Skeletal muscle cell (primary cell): ENCODE measurements at places on chromosomes 3 and 15.

DNA sequence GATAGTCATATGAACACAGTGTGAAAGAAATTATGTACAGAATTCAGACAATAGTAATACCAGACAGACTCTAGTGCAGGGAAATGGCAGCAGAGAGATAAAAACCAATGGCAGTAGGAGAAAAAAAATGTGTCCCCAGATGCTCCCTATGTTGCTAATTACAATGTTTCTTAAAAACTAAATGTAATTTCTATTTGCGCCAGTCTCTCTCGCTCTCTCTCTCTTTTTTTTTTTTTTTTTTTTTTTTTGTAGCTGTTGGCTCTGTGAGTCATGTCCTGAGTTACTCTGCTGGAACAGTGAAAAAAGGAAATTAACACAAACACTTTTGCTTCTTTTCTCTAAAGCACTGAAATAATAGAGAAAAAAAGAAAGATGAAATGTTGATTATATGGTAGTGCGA lies 871.9 kb downstream of the GBE1 start:
- DNase-seq, result no peak

- no peak for DNase-seq
Measured at GRCh38 chr3:414063-414462, 217.5 kb downstream of the CHL1 start.

DNA sequence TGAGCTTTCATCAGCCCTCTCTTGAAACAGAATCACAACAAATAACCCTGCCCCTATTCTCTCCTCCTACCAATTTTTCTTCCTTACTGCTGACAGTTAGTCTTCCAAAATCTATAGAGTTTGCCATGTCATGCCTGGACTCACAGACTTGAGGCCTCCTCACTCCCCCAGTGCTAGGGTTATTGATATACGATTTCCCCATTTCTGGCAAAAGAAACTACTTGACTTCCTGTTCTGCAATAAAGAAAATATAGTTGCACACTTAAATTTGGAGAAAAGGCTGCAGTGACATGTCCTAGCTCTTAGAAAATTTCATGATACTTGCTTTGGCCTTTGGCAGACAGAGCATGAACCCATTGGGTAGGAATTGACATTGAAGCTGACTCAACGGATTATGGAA lies 75.9 kb downstream of the CYP19A1 start:
- DNase-seq, result no peak

- no peak for DNase-seq
Measured at GRCh38 chr15:90141646-90142045, 39.4 kb upstream of the IDH2 start.

- DNase-seq, result no peak
Measured at GRCh38 chr3:43094851-43095250, 11.0 kb downstream of the POMGNT2 start.

DNA sequence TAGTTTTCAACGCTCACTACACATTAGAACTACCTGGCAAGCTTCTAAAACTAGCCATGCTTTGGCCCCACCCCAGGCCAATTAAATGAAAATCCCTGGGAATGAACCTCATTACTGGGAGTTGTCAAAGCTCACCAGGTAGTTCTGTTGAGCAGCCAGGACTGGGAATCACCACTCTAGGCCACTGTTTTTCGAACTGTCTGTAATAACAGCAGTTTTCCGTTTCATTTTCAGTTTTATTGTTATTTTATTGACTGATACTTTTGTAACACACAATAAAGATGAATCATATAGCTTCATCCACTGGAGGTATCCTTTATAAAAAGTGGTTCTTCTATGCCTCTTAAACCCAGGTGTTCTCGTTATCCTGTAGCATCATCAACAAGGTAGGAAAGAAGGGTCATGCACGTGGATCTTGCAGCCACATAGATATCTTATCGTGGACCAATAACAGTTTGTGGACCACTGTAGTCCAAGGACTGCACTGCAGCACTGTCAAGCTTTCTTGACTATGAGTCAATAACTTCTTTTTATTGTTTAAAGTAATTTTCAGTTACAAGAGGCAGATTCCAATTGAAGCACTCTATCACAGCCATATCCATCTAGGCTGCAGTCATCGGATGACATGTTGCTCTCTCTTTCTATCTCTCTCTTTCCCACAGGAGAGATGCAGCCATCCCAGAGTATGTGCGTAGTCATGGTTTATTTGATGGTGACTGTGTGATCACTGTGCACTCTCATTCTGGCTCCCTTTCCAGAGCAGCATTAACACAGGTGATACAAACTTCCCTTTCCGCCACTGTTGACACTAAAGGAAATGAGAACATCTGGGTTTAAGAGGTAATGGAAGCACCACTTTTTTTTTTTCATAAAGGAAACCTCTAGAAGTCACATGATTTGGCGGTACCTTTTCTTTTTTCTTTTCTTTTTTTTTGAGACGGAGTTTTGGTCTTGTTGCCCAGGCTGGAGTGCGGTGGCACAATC lies 39.0 kb upstream of the BLM start:
- no peak for DNase-seq

DNA sequence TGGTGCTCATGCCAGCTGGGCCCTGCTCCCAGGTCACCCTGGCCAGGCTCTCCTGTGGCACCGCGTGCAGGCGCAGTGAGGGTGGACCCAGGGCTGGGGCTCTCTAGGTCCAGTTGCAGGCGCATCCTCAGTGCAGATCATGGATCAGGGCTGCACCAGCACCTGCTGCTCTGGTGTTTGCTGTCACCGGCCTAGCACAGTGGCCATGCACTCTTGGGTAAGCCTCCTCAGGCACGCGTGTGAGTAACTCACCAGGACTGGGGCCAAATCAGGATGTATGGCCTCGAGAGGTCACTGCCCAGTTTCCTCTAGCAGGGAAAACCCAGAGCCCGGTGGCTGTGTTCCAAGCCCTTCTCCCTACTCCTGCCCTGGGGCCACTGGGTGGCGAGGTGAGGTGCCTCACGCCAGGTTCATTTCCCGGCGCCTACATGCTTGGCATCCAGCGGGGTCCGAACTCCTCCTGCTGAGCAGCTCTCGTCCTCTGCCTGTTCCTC lies 45.5 kb upstream of the SLC41A3 start:
- no peak for DNase-seq

- DNase-seq, result no peak
Measured at GRCh38 chr3:109977897-109978296, 640.6 kb upstream of the DPPA4 start.

GRCh38 chr3:64353226-64353625 lies 128.0 kb upstream of the PRICKLE2 start:
- no peak for DNase-seq

DNA sequence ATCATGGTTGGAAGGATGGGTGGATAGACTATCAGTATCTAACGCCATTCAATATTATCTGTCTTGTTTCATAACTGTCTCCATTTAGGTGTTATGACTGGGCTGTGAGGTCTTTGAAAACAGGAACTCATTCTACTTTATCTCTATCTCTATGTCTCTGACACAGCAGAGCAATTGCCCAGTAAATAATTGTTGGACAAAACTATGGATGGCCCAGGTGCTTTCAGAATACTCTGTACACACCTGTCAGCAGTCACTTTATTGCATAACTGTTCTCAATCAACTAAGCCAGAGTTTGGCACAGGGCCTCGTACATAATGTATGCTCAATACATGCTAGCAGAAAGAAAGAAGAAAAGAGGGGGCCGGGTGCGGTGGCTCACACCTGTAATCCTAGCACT lies 210.3 kb downstream of the OPA1 start:
- no peak for DNase-seq

GRCh38 chr3:143067201-143067600 lies 52.4 kb upstream of the CHST2 start:
- peak; percentile 20 for DNase-seq

DNA sequence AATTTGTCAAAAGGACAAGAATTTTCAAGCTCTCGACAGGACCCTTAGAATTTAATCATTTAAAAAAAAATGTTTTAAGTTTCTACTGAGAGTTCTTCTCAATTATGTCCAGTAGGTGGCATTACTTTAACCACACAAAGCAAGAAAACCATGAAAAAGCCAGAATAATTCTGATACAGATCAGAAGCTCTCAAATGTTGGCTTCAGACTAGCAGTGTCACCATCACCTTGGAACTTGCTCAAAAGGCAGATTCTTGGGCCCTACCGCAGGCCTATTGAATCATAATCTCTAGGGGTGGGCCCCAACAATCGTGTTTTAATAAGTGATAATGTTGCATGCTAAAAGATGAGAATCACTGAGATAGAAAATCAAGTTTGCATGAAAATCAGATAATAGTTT lies 99.5 kb upstream of the KCNMB2 start:
- DNase-seq, result peak; percentile 21

- no peak for DNase-seq
Measured at GRCh38 chr3:194101592-194102432, 34.1 kb upstream of the HES1 start.

DNA sequence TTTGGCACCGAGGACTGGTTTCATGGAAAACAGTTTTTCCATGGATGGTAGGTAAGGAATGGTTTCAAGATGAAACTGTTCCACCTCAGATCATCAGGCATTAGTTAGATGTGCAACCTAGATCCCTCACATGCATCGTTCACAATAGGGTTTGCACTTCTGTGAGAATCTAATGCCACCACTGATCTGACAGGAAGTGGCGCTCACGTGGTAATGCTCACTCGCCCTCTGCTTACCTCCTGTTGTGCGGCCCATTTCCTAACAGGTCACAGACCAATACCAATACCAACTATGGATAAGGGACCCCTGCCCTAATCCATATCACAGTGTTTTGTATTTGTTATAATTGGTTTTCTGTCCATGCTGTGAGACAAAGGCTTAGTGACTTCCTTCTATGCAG lies 58.9 kb downstream of the SLMAP start:
- DNase-seq, result no peak

DNA sequence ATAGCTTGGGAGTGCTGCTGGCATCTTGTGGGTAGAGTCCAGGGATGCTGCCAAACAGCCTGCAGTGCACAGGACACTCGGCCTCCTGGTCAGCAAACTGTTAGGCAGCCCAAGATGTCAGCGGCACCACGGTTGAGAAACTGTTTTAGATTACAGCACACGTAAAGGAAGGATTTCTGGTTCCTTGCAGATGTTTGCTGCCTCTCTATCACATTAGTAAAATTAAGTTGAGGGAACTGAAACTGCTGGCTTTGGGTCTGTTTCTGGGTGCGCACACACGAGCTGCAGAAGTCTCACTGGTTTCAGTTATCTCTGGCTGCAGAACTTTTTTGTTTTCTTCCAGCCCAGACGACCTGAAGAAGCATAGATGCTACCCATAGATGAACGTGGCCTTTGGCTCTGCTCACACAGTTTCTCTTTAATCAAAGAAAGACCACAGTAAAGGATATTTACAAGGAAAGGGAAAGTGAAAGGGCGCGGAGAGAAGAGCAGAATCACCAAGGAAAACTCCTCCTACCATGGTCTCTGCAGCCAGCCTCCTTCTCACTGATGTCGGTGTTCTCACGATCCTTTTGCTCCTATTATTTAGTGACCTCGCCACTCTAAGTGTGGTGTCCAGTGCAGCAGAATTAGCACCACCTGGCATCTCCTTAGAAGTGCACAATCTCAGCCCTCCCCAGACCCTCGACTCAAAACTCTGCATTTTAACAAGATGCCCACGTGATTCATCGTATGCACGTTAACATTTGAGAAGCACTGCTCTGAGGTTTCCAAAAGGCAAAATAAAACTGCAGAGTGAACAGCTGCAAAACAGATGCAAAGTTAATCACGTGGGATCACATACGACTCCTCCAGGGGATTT lies 50.6 kb upstream of the AKAP13 start:
- peak; percentile 69 for DNase-seq

DNA sequence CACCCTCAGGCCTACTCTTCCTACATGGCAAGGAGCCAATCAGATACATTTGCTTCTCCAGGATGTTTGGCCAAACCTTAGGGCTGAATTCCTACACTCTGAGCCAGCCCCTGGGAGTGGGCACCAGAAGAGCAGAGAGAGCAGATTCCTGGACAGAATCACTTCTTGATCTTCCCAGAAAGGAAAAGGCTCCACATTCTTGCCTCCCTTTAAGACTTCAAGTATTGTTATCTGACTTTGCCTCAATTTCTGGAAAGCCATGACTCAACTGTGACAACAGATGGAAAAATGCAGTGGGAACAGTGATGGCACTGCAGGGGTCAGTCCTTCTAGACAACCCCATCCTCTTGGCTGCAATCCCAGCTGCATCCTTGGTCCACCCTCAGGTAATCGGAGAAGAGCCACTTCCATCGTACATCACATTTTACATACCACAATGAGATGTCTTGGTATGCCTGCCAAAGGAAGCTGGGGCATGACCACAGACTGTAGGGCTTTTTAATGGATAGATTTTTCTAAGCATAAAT lies 21.0 kb downstream of the SLCO2A1 start:
- DNase-seq, result peak; percentile 84

DNA sequence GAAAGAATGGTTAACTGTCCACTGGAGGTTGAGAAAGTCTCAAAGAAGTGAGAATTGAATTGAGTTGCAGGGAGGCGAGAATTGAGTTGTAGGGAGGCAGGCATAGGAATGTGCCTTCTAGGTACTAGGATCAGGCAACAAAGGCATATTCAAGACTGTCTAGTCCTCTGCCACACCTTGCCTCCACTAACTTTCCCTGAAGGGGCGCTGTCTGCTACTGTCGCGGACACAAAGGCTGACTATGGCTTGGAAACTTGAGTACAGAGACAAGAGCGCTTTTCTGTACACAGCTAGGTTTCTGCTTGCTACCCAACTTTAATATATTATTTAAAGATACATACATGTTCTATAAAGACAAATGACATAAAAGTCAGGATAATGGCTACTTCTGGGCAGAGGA lies 10.4 kb upstream of the FBXL22 start:
- no peak for DNase-seq

GRCh38 chr15:96553931-96554330 lies 223.4 kb downstream of the NR2F2 start:
- DNase-seq, result no peak

DNA sequence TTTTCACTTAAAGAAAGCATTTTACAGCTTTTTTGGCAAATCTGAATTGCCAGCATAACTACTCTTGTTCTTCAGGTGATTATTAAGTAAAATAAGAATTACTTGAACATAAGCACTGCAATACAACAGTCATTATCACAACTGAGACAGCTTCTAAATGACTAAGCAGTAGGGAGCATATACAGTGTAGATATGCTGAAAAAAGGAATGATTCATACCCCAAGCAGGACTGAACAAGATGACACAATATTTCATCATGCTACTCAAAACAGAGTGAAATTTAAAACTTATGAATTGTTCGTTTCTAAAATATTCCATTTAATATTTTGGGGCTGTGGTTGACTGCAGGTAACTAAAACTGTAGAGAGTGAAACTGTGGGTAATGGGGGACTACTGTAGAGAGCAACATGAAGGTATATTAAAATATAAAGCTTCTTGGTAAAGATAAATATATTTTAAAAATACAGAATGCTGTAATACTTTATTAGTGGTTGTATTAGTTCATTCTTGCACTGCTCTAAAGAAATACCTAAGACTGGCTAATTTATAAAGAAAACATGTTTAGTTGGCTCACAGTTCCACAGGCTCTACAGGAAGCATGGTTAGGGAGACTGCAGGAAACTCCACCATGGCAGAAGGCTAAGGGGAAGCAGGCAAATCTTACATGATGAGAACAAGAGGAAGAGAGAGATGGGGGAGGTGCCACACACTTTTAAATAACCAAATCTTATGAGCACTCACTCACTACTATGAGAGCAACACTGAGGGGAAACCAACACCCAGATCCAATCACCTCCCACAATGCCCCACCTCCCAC lies 84.8 kb downstream of the DCLK3 start:
- DNase-seq, result peak; percentile 73
